ENCODE measurements at places on chromosomes 7 and 10.

DNA sequence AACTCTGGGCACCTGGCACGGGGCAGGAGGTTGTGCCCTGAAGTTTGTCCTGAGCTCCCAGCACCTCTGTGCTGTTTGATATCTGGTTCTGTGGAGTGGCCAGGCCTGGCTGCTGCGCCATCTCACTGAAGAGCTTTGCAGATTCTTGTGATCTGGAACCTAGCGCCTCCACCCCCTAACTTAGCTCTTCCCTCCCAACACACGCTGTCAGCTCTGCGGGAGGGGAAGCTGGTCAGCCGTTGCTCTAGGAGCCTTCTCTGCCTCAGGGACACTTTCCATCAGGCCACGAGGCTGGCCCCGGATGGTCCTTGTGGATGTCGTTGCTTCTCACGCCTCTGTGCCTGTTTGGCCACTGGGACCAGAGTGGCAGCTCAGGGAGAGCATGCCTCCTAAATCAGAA, 213.2 kb downstream of the CCDC3 start:
- no peak for DNase-seq

- no peak for DNase-seq
Observed at GRCh38 chr7:20240080-20240926, 23.1 kb upstream of the MACC1 start.

DNA sequence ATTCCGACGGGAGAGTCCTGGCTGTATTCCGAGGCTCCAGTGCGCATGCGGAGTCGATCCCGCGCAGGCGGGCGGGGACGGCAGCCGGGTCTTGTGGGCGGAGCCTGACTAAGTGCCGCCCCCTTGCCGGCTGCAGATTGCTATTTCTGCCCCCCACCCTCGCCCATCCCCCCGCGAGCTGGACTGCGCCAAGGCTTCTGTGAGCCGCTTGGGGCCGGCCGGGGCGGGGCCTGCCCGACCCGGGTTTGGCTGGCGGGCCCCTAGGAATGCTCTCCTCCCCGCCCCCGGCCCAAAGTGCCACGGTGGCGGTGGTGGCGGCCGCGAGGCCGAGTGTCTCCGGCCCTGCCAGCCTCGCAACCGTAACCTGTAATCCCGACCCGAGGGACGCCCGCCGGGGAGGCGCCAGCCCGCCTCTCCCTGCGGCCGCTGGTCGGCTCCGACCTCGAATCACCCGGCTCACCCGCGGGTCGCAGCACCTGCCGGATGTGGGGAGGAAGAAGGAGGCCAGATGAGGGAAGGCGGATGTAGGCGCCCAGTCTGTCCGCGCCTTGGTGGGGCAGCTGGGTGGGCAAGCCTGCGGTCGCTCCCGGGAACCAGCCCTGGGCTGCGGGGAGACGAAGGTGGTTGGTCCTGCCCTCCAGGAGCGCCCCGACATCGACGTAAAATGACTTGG, 702 bp upstream of the KAZALD1 start:
- DNase-seq, result peak; percentile 88

- DNase-seq, result no peak
Observed at GRCh38 chr7:18474944-18475343, 20.6 kb upstream of the HDAC9 start.

DNA sequence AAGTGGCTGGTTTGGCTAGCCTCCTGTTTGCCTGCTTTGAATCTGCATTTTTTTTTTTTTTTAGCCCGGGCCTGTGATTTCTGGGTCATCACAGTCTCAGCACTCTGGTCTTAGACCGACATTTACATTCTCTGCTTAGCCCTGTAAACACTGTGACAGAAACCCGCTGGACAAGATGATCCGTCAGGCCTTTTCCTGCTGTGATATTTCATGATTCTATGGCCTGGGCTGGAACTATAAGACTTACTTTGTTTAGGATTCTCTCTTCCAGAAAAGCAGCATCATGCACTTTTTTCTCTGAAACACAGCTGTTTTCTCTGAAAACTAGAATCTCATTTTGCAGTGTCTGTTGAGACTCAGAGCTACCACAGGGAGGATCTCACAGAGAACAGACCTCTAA, 705.5 kb downstream of the GRID1 start:
- DNase-seq, result no peak

- DNase-seq, result no peak
Observed at GRCh38 chr7:128915271-128915819, 4.8 kb upstream of the KCP start.

DNA sequence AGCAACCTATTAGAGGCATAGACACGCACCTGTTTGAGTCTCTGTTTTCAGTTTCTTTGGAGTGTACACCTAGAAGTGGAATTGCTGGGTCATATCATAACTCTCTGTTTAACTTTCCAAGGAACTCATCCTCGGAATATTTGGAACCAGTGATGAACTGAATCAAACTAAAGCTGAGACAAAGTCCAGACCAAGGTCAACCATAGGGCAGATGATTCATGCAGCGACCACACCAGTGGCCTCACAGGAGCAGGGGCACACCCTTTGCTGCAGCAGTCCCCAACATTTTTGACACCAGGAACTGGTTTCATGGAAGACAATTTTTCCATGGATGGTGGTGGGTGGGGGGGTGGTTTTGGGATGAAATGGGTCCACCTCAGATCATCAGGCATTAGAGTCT, 4.9 kb upstream of the OPTN start:
- DNase-seq, result no peak

GRCh38 chr7:121373177-121373576, 22.9 kb downstream of the FAM3C start:
- no peak for DNase-seq

DNA sequence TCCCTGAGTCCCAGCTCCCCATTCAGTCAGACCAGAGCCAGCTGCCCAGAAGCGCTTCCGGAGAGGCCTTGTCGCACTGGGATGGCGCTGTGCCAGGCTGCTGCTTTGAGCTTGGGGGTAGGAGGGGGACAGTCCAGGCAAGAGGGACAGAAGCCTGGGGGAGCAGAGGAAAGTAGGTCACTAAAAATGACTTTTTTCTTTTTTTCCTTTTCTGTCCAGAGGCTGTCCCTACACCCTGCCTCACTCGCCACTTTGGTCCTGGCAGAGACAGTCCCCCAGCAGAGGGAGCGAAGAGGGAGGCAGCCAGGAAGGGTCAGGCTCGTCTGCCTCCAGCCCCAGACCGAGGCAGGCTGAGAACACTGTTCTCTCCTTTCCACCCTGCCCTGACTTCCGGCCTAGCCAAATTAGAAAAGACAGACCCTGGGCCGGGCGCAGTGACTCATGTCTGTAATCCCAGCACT, 15.8 kb upstream of the TRIM8 start:
- DNase-seq, result no peak

GRCh38 chr10:35434533-35434932, 98.2 kb downstream of the CCNY start:
- no peak for DNase-seq
